ENCODE measurements at places on chromosomes 16 and 17.

- no peak for DNase-seq
Observed at GRCh38 chr17:80111702-80112470, 10.5 kb downstream of the GAA start.

DNA sequence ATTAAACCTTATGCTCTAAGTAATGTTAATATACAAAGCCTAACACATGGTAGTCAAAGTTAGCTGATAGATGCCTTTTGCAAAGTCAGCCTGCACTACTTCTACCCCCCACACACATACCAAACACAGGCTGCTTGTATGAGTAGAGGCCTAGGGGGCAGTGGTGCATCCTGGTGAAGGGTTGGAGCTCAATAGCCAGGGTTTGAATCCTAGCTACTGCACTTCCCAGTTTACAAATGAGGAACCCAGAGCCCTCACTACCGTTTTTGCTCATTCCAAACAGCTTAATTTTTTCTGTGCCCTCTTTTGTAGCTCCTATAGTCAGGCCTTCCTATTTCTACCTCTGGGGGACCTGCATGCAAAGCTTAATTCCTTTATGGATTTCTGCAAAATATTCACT lies 18.9 kb upstream of the HYDIN start:
- no peak for DNase-seq

GRCh38 chr17:19538095-19539039 lies 4.7 kb downstream of the SLC47A1 start:
- DNase-seq: no peak

DNA sequence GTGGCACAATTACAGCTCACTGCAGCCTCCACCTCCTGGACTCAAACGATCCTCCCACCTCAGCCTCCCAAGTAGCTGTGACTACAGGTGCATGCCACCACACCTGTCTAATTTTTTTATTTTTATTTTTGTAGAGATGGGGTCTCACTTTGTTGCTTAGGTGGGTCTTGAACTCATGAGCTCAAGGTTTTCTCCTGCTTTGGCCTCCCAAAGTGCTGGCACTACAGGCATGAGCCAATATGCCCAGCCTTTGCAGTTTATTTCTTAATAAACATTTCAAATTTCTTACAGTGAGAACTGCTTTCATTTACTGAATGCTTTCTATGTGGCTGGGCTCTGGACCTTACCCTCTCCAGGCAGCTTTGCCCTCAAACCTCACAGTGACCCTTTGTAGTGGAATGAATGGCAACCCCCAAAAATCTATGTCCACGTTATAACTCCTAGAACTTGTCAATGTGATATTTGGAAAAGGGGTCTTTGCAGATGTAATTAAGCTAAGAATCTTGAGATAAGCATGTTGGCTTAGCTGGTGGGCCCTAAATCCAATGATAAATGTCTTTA lies 1.6 kb upstream of the TNP2 start:
- no peak for DNase-seq

DNA sequence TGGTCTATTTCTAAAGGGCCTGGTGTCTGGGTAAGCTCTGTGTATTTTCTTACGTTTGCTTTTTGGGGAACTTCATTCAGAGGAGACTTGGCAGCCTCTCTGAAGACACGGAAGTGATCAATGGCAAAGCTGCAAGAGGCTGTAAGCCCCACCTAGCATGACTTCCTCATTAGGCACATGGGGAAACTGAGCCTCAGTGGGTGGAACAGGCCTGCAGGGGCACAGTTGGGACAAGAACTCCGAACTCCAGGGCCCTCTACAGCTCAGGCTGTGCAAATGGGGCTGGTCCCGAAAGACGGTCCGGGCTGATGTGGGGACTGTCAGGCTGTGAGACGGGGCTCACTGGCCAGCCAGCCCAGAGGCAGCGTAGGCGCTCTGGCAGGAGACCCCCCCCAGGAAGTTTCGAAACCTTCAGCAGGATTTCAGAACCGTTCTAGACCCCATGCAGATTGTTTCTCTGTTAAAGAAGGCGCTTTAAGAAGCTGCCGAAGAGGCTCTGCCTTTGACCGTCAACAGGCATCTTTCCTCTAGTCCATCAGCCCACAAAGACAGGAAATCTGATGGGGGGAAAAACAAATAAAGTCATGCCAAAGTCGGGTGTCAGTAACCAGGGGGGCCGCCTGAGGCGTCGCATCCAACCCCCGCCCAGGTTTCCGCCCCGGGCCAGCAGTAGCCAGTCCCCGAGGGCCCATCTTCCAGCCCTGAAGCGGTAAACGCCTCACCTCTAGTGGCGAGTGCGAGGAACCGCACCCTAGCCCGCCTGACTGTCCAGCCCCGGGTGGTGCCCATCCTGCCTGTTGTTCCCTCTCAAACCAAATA lies 79.8 kb upstream of the TBC1D3K start:
- no peak for DNase-seq

- no peak for DNase-seq
Observed at GRCh38 chr17:31470592-31470991, 79.1 kb downstream of the RAB11FIP4 start.

GRCh38 chr16:19926449-19927390 lies 42.1 kb upstream of the GPRC5B start:
- no peak for DNase-seq

DNA sequence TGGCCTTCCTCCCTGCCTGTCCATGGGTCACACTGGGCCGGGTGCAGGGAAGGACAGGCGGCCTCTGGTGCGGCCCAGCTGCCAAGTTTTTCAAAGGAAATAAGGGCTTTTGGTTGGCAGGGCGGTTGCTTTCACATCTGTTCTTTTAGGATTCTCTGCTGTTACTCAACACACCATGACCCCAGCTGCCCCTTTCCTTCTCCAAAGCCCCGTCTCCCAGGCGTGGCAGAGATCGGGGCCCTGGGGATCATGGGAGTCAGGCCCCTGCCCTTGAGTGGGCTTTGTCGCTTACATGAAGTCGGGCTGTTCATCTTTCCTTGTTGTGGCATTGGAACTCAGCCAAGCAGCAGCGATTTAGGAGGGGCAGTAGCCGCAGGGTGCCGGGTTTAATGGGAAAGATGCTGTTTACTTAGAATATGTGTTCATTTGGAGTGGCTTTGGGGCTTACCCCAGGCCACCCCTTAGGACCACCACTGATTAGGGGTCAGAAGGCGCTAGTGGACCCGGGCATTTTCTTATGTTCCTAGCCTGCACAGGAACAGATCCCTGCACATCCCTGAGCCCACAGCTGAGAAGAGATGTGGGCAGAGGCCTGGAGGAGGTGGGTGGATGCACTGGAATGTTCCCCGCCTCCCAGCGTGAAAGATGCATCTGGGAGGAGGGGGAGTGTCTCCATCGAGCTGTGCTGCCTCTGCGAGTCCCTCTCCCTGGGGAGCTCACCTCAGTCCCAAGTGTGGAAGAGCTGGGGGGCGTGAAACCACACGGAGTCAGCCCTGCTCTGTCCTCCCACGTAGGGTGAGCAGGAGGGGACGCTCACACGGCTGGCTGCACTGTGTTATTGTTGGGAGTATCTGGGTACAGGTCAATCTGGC lies 6.8 kb upstream of the ADCY7 start:
- no peak for DNase-seq
